ENCODE measurements at places on chromosomes 6 and 20.

- DNase-seq = peak; percentile 40
These were observed at the start of gene CD93 for GRCh38 chr20:23086056-23086566. Gene CD93, minus strand, starts transcription at chr20:23086324. Its CDS starts 132 bp downstream, at chr20:23086192.

- DNase-seq = peak; percentile 49
These were observed 76.8 kb upstream of the DUSP22 start for GRCh38 chr6:215335-216034.

- no peak for DNase-seq
These were observed 258.7 kb downstream of the TAF4 start for GRCh38 chr20:61806995-61807394.

GRCh38 chr20:15847196-15847784 lies 726.0 kb downstream of the KIF16B start:
- DNase-seq = no peak

GRCh38 chr6:46848684-46849360 lies 55.6 kb downstream of the MEP1A start:
- peak; percentile 68 for DNase-seq

Data from activated naive CD4-positive, alpha-beta T cell treated with anti-CD3 and anti-CD28 coated beads, Interleukin-2, amount 10 ng/mL, durations not matched to agents 7 days and 5 days (primary cell).